ENCODE measurements at places on chromosomes 5 and 9.
A peak's percentile ranks its signal among the peaks of the same experiment; 100 is the strongest.

DNA sequence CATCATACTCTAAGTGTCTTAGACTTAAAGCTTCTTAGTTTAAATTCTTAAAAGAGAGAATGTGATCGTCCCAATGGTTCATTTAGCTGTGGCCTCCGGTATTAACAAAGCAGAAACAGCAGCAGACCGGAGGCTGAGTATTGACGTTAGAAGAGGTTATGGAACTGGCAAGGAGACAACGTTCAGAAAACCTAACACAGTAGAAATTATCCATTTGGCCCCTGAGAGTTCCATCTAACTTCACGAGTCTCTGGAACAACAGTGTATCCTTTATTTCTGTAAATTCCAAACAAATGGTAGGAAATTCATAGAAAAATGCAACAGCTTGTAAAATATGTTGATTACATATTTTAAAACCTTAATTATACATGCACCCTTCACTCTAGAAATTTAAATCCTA, 107.3 kb upstream of the PTGER4 start:
- no peak for DNase-seq

- no peak for DNase-seq
Observed at GRCh38 chr9:70814597-70814996, 306.8 kb downstream of the TRPM3 start.

GRCh38 chr5:168420461-168420860, 65.8 kb upstream of the RARS1 start:
- DNase-seq = no peak

GRCh38 chr5:33048315-33048714, 337.2 kb downstream of the NPR3 start:
- DNase-seq = no peak

DNA sequence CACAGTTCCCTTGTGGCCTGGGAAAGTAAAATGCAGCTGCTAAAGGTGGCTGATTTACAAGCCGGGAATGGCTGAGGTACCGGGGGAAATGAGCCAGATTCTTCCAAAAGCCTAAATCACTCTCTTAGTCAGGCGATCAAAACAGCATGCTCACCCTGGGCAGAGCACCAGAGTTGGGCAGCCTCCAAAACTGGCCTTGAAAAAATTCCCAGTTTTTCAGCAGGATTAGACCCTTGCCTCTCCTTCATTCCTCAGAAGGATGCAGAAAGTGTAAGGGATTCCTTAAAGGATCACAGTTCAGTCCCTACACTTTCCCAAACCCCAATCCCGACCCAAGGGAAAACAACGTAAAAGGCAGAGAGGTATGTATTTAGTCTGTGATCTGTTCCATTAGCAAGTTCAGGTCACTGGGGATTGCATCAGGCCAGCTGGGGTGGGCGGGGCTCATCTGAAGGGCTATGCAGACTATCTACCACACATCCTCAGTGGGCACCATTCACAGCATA, 16.9 kb downstream of the TMEM174 start:
- no peak for DNase-seq

- no peak for DNase-seq
Observed at GRCh38 chr9:91276513-91276912, 85.2 kb downstream of the AUH start.

DNA sequence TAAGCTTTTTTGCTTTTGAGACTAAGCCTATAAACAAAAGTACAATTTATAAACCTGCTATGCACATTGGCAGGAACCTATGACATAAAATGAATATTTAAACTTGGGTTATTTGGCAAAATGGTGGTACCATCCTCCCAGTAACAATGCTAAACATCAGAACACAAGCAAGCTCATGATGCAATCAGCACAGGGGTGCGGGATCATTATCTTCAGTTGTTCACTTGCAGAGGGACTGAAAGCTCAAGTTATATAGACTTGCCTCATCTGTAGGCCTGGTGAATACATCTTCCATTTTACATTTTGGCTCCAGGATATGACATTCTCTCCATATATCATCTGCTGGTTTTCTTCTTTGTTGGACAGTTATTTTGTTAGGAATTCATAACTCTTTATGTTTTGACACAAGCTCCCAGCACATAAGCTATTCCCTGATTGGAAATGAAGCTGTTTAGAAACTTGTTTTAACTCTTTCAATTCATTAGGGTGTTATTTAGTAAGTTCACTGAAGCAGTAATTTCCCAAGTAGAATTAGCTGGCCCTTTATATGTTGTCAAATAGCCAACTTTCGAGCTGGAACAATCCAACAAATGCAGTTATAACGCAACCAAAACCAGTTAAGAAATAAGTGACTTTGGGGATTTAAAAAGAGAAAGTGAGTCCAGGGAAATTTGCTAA, 124.7 kb upstream of the LIFR start:
- DNase-seq = no peak

DNA sequence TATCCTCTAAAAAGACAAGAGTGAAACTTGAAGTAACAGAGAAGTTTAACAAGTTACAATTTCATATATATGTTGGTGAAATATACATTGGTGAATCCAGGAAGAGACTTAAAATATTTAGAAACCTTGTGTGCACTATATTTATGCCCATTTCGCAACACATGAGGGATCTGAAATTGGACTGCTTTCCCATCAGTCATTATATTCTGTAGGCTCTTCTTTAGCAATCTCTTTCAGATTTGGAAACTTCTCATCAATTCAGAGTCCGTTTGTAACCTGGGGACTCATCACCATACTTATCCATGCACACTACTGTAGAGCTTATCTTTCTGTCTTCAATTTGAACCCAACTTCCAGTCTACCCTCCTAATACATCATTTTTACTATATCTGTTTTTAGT, 2.1 kb downstream of the ITGA1 start:
- DNase-seq = no peak

DNA sequence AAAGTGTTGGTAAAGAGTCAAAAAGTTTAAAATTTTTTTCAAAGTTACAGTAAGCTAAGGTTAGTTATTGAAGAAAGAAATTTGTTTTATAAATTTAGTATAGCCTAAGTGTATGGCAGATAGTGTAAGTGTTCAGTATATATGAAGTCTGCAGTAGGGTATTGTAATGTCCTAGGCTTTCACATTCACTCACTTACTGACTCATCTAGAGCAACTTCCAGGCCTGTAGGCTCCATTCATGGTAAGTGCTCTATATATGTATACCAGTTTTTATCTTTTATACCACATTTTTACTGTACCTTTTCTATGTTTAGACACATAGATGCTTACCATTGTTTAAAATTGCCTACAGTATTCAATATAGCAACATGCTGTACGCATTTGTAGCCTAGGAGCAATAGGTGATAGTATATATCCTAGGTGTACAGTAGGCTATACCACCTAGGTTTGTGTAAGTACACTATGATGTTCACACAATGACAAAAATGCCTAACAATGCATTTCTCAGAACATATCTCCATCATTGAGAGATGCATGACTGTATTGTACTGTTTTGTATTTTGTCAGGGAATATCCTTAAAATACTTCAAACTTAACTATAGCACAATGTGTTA, 38.5 kb downstream of the CYSTM1 start:
- no peak for DNase-seq

- peak; percentile 68 for DNase-seq
Observed at GRCh38 chr5:84191281-84191680, 193.4 kb downstream of the EDIL3 start.

GRCh38 chr9:110626101-110626829, 42.3 kb upstream of the MUSK start:
- no peak for DNase-seq

GRCh38 chr5:158847772-158848171, 251.9 kb downstream of the EBF1 start:
- no peak for DNase-seq

DNA sequence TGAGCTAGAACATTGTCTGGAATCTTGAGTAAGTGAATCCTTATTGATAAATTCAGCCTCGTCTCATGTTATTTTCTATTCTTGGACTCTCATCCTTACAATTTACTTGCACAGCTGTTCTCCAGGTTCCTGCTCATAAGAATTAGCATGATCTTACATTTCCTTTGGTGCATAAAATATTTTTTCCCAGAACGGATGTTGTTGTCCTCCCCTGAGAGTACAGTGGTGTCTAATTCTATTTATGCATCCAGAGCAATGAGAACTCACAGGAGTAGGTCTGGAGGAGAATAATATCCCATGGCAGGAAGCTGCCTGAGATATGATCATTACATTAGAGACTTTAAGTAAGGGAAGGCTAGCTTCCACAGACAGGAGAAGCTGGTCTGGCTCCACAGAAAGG, 178.4 kb upstream of the MAST4 start:
- DNase-seq = no peak

DNA sequence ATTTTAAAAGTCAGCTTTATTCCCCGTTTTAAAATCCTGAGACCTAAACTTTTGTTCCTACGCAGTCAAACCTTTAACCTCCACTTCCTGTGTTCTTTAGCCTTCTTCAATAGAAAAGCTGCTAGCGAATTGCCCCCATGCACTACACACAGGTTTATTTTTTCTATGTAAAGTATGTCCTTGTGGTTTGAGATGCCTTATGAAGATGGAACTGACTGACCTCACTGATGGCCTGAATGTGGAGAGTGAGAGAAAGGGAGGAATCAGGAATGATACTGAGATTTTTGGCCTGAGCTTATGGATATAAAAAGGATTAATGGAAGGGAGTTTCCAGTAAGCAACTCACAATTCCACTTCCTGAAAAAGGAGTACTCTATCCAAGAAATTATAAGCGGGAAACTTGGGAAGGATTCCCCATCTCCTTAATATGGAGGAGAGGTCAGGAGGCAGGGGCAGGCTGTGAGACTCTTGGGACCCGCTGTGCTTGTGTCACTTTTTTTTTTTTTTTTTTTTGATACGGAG, 89.5 kb downstream of the UGCG start:
- DNase-seq = no peak

DNA sequence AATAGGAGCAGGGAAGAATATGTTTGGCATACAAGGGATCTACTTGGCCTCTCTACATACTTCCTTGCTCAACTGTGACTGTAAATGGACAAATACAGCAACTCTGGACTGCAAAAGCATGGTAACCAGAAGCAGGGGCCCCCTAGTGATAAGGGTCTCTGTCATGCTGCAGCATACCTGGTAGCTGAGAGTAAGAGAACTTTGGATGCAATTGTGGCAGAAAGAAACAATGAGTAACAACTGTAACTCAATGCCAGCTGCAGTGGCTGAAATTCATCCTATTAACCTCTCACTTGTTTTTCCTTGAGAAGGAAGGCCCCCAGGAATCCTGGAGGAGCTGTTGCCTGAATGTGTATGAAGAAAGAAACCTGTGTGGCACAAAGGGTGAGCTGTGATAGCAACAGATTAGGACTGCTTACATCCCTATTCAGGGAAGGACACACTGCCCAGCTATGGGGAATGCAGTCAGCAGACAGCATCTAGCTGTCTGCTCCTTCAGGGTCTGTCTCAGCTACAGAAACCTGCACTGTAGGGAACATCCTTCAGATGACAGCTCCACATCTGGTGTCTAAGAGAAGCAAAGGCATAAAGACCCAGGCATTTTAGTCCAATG, 468.1 kb upstream of the ACTBL2 start:
- no peak for DNase-seq

- no peak for DNase-seq
Observed at GRCh38 chr5:121152411-121152810, 688.3 kb downstream of the PRR16 start.

GRCh38 chr9:121171236-121171635, 30.4 kb downstream of the RAB14 start:
- no peak for DNase-seq

- no peak for DNase-seq
Observed at GRCh38 chr5:62588668-62589067, 10.0 kb downstream of the LRRC70 start.

GRCh38 chr5:134006115-134006514, 1.3 kb upstream of the VDAC1 start:
- no peak for DNase-seq
